ENCODE measurements at places on chromosomes 16 and 17.

DNA sequence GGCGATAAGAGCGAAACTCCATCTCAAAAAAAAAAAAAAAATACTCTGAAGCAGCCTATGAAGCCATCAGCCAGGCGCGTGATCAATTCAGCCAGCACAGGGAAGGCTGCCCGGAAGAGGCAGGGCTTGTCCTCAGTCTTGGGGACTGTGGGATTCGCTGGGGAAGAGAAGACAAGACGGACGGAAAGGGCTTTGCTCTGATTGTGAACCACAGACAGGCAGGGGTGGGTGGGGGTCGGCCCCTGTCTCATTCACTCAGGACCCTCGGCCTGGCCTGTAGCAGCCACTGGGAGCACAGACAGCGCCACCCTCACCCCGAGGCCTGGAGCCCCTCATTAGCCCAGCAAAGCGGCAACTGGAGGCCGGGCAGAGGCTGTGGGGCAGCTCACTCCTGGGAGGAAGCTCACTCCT lies 37.2 kb downstream of the ABR start:
- DNase-seq, result no peak

GRCh38 chr17:39116224-39116623 lies 35.2 kb downstream of the PLXDC1 start:
- DNase-seq, result no peak

DNA sequence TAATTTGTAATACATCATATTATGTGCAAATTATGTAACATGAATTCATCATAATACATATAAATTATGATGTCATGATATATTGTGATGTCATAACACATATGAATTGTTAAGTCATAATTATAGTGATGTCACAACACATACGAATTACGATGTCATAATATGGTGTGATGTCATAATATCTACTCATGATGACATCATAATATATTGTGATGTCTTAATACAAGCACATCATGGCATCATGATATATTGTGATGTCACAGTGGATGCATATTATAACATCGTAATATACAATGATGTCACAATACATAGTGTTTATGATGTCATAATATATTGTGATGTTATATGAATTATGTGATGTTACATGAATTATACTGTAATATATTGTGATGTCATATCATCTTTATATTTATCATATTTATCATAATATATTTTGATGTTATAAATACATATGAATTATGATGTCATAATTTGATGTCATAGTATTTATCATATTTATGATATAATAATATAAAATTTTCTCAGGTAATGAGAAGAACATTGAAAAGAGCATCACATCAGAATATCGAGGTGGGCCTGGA lies 1793.0 kb downstream of the TP53TG3F start:
- DNase-seq, result no peak

DNA sequence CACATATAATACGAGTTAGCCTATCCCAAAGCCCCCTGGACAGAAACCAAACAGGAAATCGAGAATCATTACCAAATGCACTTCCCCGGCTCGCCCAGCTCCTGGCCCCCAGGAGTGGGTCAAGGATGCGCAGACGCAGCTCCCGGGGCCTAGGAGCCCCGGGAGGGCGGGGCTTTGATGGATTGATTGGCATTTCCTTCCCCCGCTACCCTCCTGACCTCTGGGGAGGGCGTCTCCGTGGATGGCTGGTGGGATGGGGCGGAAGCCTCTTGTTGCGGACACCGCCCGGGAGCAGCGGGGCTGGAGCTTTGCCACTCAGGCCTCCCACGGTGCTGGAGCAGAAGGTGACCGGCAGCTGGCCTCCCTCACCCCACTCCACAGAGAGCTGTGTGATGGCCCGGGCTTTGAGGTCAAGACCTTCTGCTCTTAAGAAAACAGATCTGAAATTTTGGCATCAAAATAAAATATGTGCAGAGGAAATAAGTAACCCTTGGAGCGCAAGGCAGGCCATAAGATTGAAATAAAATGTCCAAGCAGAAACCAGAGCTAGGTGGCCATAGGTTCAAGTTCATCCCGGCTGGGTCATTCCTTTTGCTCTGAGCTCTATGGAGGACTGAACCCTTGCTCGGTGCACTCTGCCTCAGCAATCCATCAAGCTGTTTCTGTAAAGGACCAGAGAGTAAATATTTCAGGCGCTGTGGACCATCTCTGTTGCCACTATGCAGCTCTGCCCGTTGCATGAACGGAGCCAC lies 262.3 kb downstream of the SOX9 start:
- no peak for DNase-seq

DNA sequence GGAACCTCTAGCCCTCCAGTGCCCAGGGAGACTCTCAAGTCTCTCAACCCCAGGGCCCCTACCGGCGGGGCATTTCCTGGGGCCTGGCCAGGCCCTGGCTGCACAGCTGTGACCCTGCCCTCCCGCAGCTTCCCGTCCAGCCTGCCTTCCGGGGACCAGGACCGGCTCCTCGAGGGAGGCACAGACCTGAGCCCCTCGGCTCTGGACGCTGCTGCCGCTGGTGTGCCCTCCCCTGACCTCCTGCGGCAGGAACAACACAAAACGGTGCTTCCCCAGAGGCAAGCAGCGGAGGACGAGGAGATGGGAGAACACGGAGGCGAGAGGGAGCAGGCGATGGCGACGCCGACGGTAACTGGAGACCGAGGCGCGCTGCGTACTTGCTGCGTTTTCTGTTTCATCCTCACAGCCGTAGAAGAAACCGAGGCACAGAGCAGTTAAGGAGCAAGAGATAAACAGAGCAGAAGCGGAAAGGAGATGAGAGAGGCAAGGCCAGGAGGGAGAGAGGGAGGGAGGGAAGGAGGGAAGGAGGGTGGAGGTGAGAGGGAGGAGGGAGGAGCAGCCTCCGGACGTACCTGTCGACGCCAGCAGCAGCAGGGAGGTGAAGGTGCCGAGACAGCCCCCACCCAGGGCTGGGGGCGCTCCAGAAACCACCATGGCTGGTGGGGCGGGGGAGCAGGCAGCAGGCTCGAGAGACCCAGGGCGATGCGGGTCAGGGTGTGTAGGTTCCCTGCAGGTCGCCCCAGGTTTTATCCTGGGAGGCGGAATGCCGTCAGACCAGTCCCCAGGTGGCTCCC lies at the start of gene PRSS22:
Gene PRSS22, minus strand, starts transcription at position 720 of the 794 bp plus-strand sequence. Its CDS starts 66 bp downstream, at position 654.
- no peak for DNase-seq

- DNase-seq, result no peak
Observed at GRCh38 chr16:56830669-56831068, 34.3 kb upstream of the SLC12A3 start.

DNA sequence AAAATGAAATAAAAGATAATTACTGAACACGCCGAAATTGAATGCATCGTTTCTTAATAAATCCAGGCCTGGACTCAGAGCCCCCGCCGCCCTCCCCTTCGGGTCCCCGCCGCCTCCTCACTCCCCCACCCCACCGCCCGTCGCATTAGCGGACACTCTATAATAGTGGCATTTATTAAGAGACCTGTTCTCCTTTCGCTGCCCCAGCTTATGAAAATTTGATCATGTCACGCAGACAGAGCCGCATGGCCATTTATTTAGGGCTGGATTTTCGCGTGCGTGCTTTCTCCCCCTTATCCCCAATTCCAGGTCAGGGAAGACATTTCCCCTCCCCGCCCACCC lies 6.3 kb upstream of the HOXB2 start:
- no peak for DNase-seq

GRCh38 chr16:53090286-53090590 lies 35.4 kb downstream of the CHD9 start:
- no peak for DNase-seq

- DNase-seq, result no peak
Observed at GRCh38 chr17:17364338-17364667, 61.1 kb downstream of the NT5M start.

- DNase-seq, result no peak
Observed at GRCh38 chr16:3112881-3113574, 642 bp downstream of the ZNF205 start.

- DNase-seq, result no peak
Observed at GRCh38 chr16:1784977-1785845, 2.5 kb downstream of the NUBP2 start.

- DNase-seq, result no peak
Observed at GRCh38 chr17:28280826-28281225, 38.2 kb upstream of the TMEM97 start.

DNA sequence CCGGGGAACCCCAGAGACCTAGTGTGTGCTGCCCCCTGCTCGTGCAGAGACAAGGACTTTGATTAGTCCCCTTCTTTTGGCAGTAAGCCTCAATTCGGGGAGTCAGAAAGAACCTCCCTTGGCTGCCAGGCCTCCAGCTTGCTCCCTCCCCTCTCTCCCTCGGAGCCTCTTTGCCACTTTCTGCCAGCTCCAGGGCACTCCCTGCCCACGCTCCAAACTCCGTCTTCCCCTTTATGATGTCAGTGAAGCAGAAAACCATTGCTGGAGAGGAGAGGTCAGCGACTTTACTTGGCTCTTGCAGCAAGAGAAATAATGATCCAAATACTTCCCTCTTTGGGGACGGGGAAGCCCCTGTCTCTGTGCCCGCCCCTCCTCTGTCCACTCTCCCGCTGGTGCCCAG lies 28.1 kb downstream of the TTYH2 start:
- no peak for DNase-seq

DNA sequence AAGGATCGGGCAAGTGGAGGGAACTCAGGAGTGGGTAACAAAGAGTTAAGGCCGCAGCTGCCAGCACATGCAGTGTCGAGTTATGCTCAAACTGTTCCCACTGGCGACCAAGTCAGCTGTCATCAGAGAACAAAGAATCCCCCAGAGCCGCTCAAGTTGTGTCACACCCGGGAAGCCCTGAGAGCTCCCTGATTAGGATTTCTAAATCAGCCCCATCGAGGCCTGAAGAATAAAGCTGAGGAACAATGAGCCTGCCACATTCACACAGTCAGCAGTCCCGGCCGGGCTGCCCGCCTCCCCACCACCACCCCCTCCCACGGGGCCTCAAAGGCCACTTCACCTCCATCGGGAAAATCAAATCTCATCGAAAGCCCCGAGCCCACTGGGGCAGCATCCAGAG lies 84.5 kb downstream of the SOX9 start:
- no peak for DNase-seq

DNA sequence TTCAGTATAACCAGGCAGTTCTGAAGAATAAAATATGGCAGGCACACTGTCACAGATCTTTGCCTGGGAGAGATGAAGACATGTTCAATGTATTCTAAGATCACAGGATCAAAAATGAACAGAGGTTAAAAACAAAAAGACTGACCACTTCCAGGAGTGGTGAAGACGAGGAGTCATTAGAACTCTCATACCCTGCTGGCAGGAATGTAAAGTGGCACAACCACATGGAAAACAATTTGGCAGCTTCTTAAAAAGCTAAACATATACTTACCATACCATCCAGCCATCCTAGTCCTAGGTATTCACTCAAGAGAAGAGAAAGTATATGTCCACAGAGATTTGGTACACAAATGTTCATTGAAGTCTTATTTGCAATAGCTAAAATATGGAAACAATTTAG lies 406.3 kb downstream of the NPIPA8 start:
- DNase-seq, result no peak

DNA sequence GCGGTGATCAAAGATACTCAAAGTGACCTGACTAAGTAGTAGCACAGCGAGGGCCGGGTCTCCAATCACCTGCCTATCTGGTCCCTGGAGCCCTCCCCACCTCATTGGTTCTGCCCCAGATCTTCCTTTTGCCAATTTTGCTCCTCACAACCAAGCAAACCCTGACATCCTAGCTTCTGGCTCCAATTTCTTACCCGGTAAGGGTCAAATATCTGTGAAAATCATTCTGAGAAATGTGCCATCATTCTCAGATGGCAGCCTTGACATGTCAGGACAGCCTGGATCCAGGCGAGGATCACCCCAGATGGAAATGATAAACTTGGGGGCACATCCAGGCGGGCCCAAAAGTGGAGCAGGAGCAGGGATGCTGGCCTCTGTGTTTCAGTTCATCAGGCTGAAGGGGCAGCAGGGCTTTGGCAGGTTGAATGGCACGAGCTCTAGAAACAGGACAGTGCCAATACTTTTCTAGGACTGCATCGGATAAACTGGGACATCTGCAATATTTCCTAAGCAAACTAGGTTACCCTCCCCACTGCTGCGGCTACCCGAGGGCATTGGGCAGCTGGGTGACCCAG lies 83.9 kb downstream of the SHISA6 start:
- no peak for DNase-seq

GRCh38 chr17:68657166-68657565 lies 56.0 kb upstream of the FAM20A start:
- DNase-seq, result no peak

DNA sequence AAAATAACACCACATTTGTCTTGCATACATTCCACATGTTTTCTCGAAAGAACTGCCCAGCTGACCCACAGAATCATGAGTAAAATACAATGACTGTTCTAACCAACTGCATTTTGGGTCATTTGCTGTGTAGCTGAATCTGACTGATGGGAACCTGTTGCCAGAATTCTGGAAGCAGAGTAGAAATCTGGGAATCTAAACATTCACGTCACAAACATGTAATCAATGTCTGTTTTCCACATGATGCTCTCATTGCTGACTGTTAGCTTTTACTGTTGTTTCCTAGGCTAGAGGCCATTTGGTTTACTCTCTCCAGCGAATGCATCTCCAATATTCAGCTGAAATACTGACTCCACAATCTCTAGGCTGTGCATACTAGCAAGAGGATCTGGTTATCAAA lies 710.1 kb downstream of the KCNJ2 start:
- DNase-seq, result no peak

DNA sequence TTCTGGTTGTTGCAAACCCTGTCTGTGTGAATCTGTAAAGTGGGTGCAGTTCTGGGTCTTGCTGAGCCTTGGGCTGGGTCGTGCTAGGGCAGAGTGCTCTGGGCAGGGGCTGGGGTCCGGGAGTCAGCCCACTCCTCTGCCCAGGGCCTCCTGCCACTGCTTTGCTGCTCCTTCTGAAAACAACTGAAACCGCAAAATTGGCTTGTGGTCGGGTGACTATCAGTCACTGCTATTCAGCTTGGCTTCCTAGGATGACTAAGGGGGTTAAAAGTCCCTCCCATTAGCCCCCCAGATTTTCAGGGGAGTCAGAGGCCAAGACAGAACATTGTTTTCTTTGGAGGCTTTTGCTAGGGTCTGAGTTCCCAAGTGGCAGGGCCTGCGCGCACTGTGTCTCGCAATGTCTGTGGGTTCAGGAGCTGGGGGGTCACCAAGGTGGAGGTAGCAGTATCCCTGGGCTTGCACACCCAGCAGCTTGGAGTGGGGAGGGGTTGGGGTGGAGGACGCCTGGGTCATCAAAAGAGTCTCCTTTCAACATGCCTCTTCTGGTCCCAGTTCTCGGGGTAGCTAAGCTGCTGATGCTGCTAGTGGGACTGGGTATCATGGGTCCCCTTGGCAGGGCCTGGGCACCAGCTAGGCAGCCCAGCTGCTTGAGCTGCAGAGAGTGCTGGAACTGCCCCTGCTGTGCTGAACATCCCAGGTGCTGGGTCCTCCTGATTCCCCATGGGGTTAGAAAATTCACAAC lies 13.5 kb upstream of the TBX21 start:
- DNase-seq, result no peak

GRCh38 chr16:12544477-12545296 lies 259.0 kb downstream of the CPPED1 start:
- DNase-seq, result no peak

- DNase-seq, result no peak
Observed at GRCh38 chr16:12685806-12686205, 117.9 kb downstream of the CPPED1 start.

- no peak for DNase-seq
Observed at GRCh38 chr17:73863761-73864535, 219.7 kb upstream of the SDK2 start.
